ENCODE measurements at places on chromosomes 6 and 20.

DNA sequence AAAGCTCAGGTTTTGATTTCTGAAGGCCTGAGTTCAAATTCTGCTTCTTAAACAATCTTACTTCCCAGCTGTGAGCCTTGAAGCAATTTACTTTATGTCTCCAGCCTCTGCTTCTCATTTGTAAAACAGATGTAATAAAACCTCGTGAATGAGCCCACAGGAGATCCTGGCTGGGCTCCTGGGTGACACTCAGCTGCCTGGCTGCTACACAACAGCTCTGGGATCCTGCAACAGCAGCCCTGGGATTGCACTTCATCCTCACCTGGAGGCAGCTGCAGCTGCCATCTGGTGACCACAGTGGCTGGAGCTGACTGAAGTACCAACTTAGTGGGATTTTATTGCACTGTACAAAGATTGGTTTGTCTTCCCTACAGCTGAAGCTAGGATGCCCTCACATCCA is 98.6 kb downstream of the NDUFAF5 start:
- no peak for DNase-seq

DNA sequence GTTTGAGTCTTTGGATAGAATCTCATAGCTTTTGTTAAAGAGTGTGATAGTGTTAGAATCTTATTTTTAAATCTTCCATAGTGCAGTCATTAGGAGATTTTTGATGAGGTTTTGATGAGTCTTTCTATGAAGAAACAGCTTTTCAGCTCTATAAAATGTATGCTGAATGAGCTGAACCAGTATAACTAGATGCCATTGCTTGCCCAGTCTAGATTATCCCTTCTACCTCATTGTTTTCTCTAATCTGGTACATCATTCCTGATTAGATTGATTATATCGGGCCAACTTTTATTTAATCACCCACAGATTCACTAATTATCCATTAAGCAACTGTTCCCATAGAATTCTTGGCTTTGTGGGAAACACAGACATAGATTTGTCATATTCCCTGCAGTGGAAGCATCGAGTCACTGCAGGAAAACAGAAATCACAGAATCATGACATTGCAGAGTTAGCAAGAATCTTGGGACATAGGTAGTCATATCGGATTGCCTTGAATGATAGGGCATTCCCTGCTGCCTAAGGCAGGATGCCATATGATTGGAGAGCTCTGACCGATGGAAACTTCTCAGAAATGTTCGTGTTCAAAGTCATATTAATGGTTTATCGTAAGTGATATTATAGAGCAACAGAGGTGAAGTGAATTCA is 882.7 kb upstream of the FLRT3 start:
- no peak for DNase-seq

DNA sequence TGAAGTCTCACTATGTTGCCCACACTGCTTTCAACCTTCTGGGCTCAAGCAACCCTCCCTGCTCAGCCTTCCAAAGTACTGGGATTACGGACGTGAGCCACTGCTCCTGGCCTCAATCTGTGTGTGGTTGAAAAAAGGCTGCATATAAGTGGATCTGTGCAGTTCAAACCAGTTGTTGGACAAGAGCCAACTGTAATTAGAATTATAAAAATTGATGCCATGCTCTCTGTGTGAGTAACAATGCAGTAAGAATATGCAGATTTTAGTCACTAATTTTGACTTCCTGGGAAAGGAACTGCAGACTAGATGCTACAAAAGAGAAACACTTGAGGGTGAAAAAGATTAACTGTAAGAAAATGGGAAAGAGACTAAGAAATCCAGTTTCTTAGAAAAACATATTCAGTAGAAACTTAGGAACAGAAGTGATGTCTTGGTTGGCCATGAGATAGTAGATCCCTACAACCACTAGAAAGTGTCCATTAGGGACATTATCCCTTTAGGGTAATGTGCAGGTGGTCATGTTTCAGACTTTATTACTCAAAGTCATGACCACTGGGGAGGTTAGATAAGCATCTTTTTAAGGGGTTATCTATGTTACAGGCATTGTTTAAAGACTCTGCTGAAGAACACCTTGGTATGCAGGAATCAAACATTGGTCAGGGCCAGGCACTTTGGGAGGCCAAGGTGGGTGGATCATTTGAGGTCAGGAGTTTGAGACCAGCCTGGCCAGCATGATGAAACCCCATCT is 26.3 kb downstream of the ITCH start:
- DNase-seq = no peak

GRCh38 chr20:49043000-49043399 is 3.1 kb upstream of the CSE1L start:
- DNase-seq = no peak

DNA sequence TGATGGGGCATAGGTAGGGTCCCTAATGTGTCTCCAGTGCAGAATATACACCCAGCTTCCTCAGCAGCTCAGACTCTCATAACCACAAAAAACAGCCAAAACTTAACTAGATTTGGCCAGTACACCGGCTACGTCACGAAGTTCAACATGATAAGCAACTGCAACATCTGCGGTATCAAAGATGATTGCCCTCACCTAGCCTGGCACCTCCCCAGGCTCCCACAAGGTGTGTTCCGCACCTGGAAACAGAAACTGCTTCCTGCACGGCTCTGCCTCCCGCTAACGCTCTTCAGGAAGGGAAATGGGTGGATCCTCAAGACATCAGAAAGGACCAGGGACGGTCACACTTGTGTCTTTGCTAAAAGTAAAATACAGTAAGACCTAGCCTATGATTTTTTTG is 9.5 kb downstream of the TXNDC5 start:
- no peak for DNase-seq

- no peak for DNase-seq
These were observed 190.2 kb downstream of the TSHZ2 start for GRCh38 chr20:53162251-53162835.

- no peak for DNase-seq
These were observed 4.0 kb upstream of the DDX27 start for GRCh38 chr20:49215232-49215631.

- no peak for DNase-seq
These were observed 154.1 kb upstream of the MMS22L start for GRCh38 chr6:97437087-97437486.

DNA sequence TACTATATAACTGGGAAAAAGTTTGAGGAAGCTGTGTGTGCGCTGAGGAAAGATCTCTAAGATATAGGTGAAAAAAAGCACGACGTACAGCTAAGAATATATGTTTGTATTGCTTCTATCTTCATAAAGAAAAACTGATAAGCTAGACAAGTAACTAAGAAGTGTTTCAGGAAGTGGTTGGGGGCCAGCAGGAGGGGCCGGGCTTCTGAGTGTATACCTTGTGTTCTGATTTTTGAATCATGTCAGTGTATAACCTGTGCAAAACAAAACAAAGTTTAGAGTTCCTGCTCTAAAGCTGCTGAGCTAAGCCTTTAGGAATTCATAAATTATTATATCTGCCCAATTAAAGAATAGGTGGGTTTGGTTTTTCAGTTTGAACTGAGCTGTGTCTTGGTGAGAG is 7.9 kb upstream of the OSER1 start:
- no peak for DNase-seq

GRCh38 chr6:111653434-111653833 is 47.8 kb upstream of the TRAF3IP2 start:
- no peak for DNase-seq

DNA sequence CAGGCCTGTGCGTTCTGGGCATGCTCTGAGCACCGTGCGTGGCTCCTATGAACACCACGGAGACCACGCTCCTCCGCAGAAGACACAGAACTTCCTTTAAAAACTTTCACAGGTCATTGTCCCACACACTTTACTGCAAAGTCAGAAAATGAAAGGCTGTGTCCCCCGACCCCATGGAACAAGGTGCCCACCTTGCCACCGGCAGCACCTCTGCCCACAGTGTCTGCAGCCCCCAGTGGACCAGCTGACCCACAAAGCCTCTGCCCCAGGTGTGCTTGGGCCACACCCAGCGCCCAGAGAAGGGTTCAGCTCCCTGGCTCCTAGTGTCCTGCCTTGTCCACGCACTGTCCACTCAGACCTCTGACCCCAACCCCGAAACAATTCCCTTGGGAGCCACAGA is 8.7 kb downstream of the TAF4 start:
- peak; percentile 38 for DNase-seq

GRCh38 chr6:69863766-69864165 is 2.6 kb upstream of the COL19A1 start:
- DNase-seq = no peak

DNA sequence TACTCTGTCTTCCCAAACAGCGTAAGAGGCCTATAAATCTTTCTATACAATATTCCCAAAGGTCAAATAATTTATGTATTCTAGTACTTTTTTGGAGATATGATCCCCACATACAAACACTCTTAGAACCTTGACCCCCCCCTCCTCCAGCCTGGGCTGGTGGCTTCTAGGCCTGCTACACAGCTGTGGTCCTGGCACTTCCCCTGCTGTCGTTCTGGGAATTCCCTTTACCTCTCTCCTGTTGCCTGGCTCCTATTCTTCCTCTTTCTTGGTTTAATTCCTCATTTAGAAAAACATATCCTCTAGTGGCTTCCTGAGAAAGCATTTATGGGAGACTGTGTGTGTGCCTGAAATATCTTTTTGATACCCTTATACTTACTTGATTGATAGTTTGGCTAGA is 4.1 kb upstream of the TXLNB start:
- DNase-seq = no peak

DNA sequence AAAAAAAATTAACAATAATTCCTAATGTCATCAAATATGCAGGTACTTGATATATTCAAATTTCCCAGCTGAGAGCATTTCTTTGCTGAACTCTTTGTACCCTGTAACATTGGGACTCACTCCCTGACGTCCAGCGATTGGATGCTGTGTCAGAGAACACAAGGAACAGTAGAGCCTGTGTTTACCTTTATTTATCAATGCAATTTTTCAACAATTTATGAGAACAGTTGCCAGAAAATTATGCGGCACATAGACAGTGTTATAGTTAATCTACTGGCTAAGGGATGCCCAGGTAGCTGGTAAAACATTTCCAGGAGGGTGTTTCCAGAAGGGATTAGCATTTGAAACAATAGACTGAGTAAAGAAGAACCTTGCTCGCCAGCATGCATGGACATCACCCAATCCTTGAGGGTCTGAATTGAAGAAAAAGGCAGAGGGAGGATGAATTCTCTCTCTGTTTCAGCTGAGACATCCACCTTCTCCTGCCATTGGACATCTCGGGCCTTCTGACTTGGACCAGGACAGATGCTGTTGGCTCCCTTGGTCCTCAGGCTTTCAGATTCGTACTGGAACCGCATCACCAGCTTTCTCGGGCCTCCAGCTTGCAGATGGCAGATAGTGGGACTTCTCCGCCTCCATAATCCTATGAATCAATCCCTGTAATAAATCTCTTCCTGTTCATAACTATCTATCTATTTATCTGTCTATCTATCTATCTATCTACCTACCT is 42.2 kb upstream of the NCOA3 start:
- DNase-seq = no peak

- DNase-seq = no peak
These were observed 5.4 kb downstream of the RALY start for GRCh38 chr20:33999025-33999649.

GRCh38 chr6:73308712-73309534 is 45.2 kb downstream of the DPPA5 start:
- DNase-seq = no peak

DNA sequence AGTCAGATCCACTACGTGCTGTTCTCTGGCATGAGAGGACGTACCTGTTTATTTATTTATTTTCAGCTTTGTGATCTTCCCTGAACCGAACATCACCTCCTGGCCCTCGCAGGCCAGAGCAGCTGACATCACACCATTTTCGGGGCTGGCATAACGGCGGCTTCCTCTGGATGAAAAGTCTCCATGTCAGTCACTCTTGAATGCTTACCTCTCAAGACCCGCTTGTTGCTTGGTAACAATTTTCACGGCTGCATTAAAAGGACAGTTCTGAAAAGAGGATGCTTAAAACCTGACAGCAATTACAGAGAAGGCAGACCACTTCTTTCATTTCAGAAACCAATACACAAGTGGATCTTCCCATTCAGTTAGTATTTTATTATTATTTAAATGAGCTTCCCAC is 159.8 kb upstream of the CDH4 start:
- DNase-seq = no peak

DNA sequence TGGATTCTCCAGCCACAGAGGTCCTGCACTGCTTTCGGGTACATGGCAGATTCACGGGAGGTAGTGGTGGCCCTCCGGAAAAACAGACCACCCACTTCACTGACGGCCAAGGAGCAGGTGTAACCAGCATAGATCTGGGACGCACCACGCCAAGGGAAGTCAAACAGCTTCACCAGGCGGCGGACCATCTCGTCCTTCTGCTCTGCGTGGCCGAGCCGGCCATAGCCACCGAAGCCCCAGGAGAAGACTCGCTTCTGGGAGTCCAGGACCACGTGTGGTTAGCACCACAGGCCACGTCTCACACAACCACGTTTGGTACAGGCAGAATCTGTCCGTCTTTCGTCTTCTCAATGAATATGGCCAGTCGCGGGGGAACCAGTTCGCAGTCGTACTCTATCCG is 184.8 kb upstream of the COL21A1 start:
- no peak for DNase-seq

GRCh38 chr6:116465246-116465645 is 4.1 kb downstream of the CALHM6 start:
- peak; percentile 75 for DNase-seq

- DNase-seq = no peak
These were observed 10.4 kb upstream of the RNF182 start for GRCh38 chr6:13914351-13914750.

- DNase-seq = no peak
These were observed 15.2 kb downstream of the DNMT3B start for GRCh38 chr20:32777177-32777956.

DNA sequence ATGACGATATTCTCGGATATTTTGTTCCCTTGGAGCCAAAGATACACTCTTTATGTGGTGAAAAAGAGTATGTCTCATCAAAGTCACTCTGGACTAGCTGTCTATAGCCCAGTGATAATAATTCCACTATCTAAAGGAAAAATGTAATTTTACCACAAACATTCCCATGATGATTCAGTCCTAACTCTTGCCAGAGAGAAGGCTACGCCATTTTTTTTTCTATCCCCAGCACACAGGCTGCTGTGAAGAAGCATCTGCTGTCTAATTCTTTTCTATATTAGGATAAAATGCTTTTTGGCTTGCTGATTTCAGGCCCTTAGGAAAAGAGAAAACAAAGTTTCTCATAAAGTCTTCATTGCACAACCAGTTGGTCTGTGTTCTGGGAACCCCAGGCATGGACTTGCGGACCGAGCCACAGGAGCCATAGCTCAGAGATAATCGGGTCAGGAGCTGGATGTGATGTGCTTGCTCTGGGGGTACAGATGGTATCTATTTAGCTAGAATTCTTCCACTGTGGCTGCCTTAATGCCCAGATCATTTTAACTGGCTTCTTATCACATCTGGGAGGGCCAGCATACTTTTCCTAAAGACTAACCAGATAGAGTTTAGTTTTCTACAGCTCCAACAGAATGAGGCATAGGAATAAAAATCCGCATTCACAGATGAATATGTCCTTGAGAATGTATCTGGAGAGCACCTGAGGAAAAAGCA is 683.7 kb upstream of the ID4 start:
- no peak for DNase-seq

DNA sequence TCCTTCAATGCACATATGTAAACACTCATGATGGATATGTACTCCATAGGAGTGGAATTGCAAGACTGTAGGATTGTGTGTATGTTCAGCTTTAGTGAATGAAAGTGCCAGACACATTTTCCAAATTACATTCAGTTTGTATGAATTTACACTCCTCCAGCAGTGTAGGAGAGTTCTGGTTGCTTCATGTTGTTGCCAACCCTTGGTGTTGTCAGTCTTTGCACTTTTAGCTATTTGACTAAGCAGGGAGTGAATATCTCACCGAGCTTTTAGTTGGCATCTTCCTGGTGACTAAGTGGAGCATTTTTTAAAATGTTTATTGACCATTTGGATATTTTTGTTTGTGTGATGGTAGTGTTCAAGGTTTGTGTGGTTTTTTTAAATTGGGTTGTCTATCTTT is 23.9 kb downstream of the NKX2-4 start:
- DNase-seq = no peak

All from spleen (tissue), 13 donors.